GM06990 (cell line): ENCODE measurements at places on chromosomes 2 and 18.

- DNase-seq = no peak
Observed at GRCh38 chr2:201953880-201954279, 79.8 kb upstream of the FZD7 start.

GRCh38 chr2:42793334-42794270, 1.2 kb upstream of the HAAO start:
- no peak for DNase-seq

DNA sequence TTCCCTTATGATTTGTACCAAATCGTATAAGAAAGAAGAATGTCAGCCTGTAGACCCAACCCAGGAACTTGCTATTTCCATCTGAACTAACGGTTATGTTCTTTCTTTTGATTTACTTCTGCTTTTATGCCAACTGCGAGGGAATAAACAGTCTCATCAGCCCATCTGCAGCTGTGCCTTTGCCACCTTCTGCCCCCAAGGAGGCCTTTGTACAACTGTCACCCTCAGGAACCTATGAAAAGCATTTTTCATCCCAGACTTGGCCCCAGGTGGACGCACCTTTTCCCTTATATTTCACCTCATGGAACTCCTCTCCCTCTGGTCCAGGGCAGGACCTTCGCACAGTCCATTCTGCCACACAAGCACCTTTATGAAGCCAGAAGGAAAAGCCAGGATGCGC, 109.8 kb downstream of the AOX1 start:
- DNase-seq = no peak

GRCh38 chr2:3807853-3808252, 104.5 kb downstream of the DCDC2C start:
- no peak for DNase-seq

DNA sequence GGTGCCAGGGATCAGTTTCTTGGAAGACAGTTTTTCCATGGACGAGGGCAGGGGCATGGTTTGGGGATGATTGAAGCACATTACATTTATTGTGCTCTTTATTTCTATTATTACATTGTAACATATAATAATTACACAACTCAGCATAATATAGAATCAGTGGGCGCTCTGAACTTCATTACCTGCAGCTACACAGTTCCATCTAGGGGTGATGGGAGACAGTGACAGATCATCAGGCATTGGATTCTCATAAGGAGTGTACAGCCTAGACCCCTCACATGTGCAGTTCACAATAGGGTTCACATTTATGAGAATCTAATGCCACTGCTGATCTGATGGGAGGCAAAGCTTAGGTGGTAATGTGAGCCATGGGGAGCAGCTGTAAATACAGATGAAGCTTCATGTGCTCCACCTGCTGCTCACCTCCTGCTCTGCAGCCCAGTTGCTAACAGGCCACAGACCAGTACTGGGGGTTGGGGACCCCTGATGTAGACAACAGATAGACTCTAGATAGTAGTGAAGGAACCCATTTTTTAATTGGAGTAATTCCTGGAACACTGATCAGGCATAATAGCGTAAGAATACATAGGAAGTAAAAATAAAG, 41.5 kb upstream of the MC4R start:
- DNase-seq = no peak

- no peak for DNase-seq
Observed at GRCh38 chr18:72985686-72986085, 117.9 kb upstream of the NETO1 start.

- no peak for DNase-seq
Observed at GRCh38 chr2:19772981-19773380, 128.8 kb downstream of the TTC32 start.
